Fibroblast of the aortic adventitia (primary cell): ENCODE measurements at places on chromosomes 3 and 15. TPM values are rescaled to one million over a fixed set of nuclear protein-coding genes. Genes with fewer than 3 reads are reported as not detected.

The CPB1 gene
- 0.18 and 5.6 TPM in 2 replicates for total RNA-seq

The KNG1 gene
- total RNA-seq: not detected in 2 replicates

The DNAH1 gene
- total RNA-seq: 3.4 and 6.0 TPM in 2 replicates

The TUSC7 gene
- total RNA-seq: not detected in 2 replicates

The FHIT gene
- total RNA-seq: 1.5 and 1.9 TPM in 2 replicates

The CD96 gene
- 0.09 TPM in 1 of 2 replicates, not detected in the other for total RNA-seq

The KLHL40 gene
- not detected in 2 replicates for total RNA-seq

The TRH gene
- 2.5 TPM in 1 of 2 replicates, not detected in the other for total RNA-seq

The KBTBD13 gene
- not detected in 2 replicates for total RNA-seq

The LRRIQ4 gene
- total RNA-seq: 0.09 TPM in 1 of 2 replicates, not detected in the other

The TM4SF4 gene
- 0.45 TPM in 1 of 2 replicates, not detected in the other for total RNA-seq

The PARP15 gene
- total RNA-seq: 0.72 and 0.82 TPM in 2 replicates

The ANKRD63 gene
- total RNA-seq: not detected in 2 replicates

The ACTC1 gene
- not detected in 2 replicates for total RNA-seq

The ABTB1 gene
- 8.2 and 19.5 TPM in 2 replicates for total RNA-seq

The MEX3B gene
- total RNA-seq: 2.1 and 3.5 TPM in 2 replicates

The CEMIP gene
- 225 and 249 TPM in 2 replicates for total RNA-seq

The IL12A gene
- 1.1 and 1.2 TPM in 2 replicates for total RNA-seq

The NME9 gene
- total RNA-seq: 0.18 TPM in 1 of 2 replicates, not detected in the other

The DUOXA2 gene
- total RNA-seq: not detected in 2 replicates

The CLRN1 gene
- not detected in 2 replicates for total RNA-seq
